ENCODE measurements at places on chromosomes 11 and 22. TPM values are rescaled to one million over a fixed set of nuclear protein-coding genes. Genes with fewer than 3 reads are reported as not detected.

DNA sequence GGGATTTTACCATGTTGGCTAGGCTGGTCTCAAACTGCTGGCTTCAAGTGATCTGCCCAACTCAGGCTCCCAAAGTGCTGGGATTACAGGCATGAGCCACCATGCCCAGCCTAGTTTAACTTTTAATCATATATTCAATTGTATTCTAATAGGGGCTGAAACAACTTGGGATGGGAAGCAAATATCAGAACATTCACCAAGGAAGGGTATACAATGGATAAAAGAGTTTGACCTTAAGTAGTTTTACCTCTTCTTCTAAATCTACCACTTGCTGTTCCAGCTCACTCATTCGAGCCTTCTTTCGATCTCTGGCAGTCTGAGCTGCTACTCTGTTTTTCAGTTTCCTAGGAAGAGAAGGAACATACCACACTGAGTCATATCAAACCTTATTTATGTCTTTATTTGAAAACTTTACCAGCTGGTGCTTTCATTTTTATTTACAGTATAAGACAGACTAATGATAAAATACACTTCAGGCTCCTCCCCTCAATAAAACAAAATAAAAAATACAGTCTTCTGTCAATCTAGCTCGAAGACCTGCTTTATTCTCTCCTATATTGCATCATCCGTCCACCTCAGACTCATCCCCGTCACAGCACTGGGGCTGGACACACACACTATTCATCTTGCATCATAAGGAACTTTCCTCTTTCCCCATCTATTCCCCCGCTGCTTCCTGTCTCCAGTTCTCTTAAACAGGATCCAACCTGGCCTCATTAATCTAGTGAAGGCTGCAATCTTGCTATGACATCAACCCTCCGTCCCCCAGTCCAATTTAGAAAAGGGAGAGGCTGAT is 1.4 kb downstream of the XBP1 start:
- peaks cover 44% of the 10 kb centered on the region for H3K36me3 ChIP-seq
- H3K4me1 ChIP-seq: peaks cover 61% of the 10 kb centered on the region
- no peaks in the 10 kb centered on the region for H3K27me3 ChIP-seq
- no peak for DNase-seq
- peak overlapping the region; percentile 85 for H3K4me3 ChIP-seq

Gene BARX2
- not detected for total RNA-seq

- H3K36me3 ChIP-seq: no peaks in the 10 kb centered on the region
- DNase-seq: no peak
- H3K27me3 ChIP-seq: no peaks in the 10 kb centered on the region
- H3K4me3 ChIP-seq: no peak overlapping the region
- no peaks in the 10 kb centered on the region for H3K4me1 ChIP-seq
These were observed 79.8 kb downstream of the CLPB start for GRCh38 chr11:72354356-72355115.

- H3K27ac ChIP-seq: no peak overlapping the region
- DNase-seq: no peak
- no peaks in the 10 kb centered on the region for H3K36me3 ChIP-seq
- H3K4me1 ChIP-seq: peaks cover 12% of the 10 kb centered on the region
These were observed 1995.6 kb upstream of the RAG2 start for GRCh38 chr11:38593649-38594048.

Gene NUP50
- 35.8 TPM for total RNA-seq

DNA sequence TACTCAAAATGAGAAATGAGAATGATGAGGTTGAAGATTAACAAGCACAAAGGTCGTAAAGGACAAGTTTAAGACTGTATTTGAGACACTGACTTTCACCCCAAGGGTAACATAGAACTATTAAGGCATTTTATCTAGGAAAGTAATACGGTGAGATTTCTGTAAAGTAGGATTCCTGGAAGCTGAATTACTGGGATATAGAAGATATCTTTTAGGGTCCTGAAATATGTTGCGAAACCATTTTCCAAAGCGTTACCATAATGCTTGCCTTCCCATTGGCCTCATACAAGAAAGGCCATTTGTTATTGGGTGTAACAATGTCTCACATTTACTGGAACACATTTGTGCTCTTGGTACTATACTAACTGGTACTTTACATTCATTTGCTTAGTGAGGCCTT is 1185.9 kb upstream of the TENM4 start:
- no peak for DNase-seq
- peaks cover 1% of the 10 kb centered on the region for H3K27me3 ChIP-seq
- H3K4me3 ChIP-seq: no peak overlapping the region
- no peak overlapping the region for H3K27ac ChIP-seq

DNA sequence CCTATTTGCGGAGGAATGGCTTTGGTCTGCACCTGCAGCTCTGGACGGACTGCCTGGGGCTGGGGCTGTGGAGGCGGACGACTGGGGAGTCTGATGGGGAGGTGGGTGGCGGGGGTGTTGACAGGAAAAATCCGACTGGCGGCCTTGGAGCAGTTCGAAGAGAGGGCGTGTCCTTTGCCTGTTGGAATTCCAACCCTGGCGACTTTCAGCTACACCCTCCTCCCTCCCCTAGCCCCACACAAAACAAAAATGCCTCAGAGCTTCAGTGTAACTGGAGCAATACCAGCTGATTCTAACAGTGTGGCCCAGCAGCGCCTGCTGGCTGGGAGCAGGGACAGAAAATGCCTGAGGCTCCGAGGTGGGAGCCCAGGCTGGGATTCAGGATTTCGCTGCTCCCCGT is 85.4 kb downstream of the ATXN10 start:
- peaks cover 30% of the 10 kb centered on the region for H3K4me1 ChIP-seq
- no peaks in the 10 kb centered on the region for H3K27me3 ChIP-seq
- DNase-seq: no peak

Gene MMP11
- total RNA-seq: 169 TPM

Gene WNT7B
- total RNA-seq: 0.18 TPM

DNA sequence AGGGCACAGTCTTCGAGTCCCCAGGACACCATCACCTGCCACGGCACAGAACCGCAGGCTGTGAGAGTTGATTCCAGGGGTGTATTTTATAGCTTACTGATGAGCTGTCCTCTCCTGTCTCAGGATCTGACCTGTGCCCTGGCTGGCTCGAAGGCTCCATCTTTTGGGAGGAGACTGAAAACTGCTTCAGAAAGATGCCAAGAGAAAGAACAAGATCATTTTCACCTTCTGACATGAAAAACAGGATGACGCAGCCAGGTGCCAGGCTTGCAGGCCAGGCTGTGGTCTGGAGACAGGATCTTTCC is 2.2 kb downstream of the MRGPRD start:
- peaks cover 4% of the 10 kb centered on the region for H3K36me3 ChIP-seq
- peaks cover 26% of the 10 kb centered on the region for H3K27me3 ChIP-seq
- H3K4me1 ChIP-seq: no peaks in the 10 kb centered on the region
- H3K27ac ChIP-seq: no peak overlapping the region
